ENCODE measurements at places on chromosomes 7 and 10.
A peak's percentile ranks its signal among the peaks of the same experiment; 100 is the strongest.

DNA sequence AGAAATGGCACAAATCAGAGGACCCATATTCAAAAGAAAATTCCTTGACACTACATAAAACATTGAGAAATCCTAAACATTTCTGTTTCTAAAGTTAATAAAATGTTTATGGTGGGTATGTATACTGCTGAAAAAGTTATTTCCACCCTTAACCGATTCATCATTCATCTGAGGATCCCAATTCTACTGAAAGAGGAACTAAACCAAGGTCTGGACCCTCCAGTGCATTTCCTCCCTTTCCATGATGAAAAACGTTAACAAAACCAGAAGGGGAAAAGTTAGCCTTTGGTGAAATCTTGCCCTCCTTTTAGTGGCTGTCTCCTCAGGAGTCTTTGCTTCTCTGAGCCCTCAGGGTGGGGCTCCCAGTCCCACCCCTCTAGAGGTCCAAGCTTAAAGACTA, 144.5 kb upstream of the ASAH2 start:
- DNase-seq, result no peak

- DNase-seq, result peak; percentile 3
These were observed 183.0 kb downstream of the RAPGEF5 start for GRCh38 chr7:22173685-22174573.

GRCh38 chr7:44911911-44912310, 26.6 kb upstream of the PURB start:
- no peak for DNase-seq

DNA sequence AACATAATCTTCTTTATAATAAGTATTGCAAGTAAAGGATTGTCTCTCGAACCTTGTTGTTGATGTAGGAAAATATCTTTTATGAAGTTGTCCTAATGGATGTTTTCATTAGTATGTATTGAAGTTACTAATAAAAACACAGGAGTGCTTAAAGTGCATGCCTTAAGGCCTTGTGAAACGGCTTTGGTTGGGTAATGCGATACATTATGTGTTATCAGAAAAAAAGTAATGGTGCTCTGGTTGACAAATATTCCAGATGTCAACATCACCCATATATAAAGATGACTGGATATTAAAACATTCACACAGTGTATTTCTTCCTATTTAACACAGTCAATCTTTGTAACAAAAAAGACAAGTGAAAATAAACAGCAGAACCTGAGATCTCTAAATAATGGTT, 310.7 kb downstream of the PRKG1 start:
- DNase-seq, result no peak

- DNase-seq, result no peak
These were observed 9.1 kb downstream of the RPA3 start for GRCh38 chr7:7709291-7709690.

Measured in kidney tubule cell (primary cell).